ENCODE measurements at places on chromosomes 2 and 18.
A peak's percentile ranks its signal among the peaks of the same experiment; 100 is the strongest.

- no peak for DNase-seq
These were observed 20.2 kb downstream of the GREB1L start for GRCh38 chr18:21262244-21262643.

GRCh38 chr2:100124761-100125160 is 17.6 kb downstream of the AFF3 start:
- no peak for DNase-seq

GRCh38 chr2:64487256-64488049 is 33.5 kb downstream of the LGALSL start:
- DNase-seq, result no peak

DNA sequence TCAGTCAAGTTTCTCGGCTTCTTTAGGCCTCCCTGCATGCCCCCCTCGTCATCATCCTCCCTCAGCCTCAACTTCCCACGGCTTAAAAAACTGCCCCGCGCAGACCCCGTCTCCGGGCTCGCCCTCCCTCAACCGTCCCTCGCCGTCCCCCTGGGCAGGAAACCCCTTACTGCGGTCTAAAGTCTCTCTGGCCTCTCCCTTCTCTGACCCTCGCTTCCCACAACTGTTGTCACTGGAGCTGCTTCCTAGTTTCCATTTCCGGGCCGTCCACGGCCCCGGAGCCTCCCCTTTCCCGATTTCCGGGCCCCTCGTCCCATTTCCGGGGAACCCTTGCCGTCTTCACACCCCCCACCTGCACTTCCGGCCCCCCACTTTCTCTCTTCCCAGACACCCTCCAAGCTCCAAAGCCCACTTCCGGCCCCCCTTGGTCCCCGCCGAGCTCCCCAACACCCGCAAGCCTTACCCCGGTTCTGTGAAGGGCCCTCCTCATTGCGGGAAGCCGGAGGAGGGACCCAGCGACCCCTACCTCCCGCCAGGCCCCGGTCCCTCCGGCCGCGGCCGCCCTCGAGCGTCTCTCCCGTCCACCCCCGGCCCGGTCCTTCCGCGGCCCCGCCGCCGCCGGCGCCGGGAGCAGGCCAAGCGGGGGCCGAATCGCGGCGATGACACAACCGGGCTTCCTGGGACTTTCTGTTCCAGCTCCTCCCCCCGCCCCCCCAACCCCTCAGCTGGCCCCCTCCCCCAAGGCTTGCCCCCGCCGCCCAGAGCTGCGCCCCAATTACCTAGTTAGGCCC is 513 bp downstream of the TRIP12 start:
- DNase-seq, result peak; percentile 81

- no peak for DNase-seq
These were observed 283.0 kb downstream of the MYCN start for GRCh38 chr2:16223161-16223840.

DNA sequence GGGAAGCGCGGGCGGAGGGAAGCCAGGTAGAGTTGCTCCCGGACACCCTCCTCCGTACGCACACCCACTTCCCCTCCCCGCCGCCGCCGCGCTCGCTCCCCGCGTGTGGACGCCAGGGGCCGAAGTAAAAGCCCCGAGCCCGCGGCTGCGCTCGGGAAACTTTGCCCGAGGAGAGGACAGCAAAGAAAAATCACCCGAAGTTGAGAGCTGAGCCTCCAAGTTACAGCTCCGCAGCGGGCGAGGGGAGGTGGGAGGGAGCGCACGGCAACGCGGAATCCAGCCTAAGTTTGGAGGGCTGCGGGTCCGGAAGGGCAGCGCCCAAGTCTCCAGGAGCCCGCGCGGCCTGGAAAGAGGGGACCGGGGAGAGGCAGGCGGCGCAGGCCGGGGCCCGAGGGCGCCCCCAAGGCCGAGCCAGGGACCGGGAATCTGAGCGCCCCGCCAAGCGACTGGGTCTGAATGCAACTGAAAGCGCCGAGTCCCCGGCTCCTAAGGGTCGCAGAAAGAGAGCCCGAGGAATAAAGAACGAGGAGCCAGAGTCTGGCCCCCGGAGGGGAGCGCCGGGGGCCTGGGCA is 706 bp upstream of the BCL11A start:
- DNase-seq, result peak; percentile 59

DNA sequence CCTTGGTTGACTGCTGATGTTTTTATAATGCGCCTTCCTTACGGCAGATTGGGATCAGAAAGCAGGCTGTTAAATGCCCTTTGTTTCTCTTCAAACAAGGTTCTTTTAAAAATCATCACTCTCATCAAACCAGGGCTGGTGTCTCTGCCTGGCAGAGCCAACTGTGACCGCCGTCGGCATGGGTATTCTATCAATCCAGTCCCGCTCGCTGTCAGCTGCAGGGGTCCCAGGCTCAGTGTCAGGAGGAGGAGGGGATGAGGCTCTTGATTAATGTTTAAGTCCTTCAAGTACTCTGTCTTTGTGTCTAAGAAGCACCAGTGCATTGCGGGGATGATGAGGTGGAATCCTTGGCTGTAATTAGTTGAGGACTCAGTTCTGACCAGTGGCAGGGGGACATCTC is 348.1 kb downstream of the RNF144A start:
- no peak for DNase-seq

DNA sequence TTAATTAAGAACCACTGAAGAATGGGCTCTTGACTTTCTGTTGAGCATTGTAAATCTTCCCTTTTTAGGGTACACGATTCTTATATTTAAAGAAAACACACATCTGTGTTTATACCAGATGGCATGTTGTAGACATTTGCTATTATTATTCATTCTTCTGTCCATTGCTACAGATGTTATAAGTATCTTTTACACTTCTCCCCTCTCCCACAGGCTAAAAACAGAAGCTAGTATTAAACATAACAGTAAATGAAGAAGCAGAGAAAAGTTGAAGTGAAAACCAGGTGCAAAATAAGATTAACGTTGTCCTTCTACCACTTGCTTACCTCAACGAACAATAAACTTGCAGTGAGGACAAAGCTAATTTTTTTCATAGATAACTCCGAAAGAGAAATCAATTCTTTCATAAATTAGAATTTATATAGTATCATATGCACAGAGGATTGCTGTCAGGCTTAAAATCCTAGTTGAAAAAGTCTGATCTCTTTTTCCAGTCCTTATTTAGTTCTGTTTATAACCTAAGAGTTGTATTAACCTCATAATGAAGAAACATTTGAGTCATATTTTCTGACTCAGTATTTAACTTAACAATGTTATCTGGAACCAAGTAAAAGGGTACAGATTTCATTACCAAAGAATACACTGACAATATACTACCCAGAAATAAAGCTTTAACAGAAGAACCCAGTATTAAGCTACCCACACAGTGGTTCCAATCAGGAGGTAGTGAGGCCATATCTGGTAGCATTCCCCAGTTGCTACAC is 16.4 kb upstream of the ZNF385B start:
- no peak for DNase-seq

- DNase-seq, result no peak
These were observed 163.3 kb downstream of the SMAD7 start for GRCh38 chr18:48787203-48788151.

DNA sequence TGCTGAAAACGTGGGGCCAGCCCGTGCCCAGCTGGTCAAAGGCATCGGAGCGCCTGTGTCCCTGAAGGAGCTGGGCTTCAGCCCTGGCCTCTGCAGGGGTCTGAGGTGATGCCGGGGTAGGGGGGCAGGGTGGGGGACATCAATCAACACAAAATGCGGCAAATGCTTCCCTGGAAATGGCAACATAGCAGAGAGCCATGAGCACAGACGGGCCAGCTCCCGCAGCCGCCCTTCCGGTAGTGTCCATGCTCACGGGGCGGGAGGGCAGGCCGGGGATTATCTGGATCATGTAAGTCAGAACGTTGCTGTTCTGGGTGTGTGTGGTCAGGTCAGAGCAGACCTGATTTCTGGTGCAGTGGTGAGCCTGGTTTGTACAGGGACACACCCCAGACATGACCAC is 56.5 kb upstream of the TWIST2 start:
- DNase-seq, result no peak

DNA sequence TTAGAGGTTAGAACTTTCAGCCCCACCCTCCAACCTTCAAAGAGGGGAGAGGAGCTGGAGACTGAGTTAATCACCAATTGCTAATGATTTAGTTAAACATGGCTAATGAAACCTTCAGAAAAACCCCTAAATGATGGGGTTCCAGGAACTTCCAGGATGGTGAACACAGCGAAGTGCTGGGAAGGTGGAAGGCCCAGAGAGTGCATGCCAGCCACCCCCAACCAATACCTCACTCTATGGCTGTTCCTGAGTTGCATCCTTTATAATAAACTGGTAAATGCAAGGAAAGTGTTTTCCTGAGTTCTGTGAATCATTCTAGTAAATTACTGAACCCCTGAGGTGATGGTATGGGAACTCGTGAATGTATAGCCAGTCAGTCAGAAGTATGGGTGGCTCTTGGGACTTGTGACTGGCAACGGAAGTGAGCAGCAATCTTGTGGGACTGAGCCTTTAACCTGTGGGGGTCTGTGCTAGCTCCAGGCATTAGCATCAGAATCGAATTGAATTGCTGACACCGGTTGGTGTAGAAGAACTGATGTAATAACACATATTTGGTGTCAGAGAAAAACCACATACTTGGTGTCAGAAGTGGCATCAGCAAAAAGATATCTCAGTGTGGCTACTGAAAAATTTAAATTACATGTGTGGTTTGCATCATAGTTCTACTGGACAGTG is 37.4 kb downstream of the NPHP1 start:
- DNase-seq, result no peak

DNA sequence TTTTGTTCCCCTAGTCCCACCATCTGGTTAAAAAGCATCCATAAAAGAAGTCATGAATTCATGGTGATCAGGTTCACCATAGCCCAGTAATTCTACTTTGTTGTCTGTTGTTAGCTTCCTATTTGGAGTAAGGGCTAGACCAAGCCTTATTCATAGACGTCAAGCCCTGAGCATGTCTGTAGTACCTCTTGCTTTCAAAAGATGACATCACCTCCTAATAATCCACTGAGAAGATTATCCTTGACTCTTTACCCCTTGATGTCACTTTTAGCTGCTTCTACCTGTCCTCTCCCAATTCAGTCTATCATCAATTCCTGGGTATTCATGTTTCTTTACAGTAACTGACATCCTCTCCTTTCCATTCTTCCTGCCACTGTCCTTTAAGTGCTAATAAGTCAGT is 90.1 kb downstream of the EML6 start:
- DNase-seq, result no peak

DNA sequence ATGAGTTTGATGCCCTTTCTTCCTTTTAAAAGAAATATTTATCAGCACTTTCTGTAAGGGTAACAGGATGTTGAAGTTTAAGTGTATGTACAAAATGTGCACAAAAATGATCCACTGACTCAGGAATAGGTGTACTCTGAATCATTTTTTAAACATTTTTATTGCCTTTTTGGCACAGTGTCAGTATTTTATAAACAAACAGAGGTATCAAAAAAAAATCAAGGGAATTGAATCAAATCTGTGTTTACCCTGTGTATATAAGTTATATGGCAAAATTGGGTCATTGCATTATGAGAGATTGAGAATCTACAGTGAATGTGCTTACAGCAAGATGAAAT is 513.9 kb upstream of the NETO1 start:
- DNase-seq, result no peak

DNA sequence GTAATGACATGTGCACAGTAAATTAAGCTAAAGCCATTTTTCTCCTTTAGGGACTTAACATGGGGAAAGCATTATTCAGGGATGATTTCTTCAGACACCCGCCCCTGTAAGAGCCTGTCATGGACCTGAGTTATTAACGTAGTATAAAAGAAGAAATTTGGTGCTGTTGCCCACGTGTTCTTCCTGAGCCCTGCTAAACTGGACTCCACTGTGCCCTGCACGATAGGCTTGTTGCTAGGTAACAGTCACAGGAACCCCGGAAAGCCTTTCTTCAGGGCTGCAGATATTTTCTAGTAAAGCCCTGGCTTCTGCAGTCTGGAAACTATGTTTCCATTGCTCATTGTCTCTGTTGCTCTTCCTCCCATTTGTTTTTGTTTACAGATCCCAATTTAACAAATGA is 157.9 kb downstream of the LRRC30 start:
- DNase-seq, result no peak

DNA sequence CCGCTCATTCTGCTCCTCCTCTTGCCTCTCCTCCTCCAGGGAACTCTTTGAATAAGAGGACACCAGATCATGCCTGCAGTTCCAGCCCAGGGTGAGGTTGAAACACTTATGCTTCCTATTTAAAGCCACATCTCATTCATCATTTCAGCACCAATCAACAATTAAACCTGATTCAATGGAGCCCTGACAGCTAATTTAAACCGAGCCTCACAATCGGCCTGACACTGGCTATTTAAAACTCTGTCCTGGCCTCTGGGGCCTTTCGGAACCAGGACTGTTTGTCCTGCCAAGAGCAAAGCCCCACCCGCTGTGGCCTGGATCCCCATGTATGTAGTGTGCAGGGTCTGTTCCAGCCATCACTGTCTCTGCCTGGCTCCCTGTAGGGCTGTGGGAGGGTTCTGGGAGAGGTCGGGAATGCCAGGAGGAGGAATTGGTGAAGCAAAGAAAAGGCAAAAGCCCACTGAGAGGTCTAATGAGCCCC is 97.4 kb downstream of the MCFD2 start:
- DNase-seq, result no peak

DNA sequence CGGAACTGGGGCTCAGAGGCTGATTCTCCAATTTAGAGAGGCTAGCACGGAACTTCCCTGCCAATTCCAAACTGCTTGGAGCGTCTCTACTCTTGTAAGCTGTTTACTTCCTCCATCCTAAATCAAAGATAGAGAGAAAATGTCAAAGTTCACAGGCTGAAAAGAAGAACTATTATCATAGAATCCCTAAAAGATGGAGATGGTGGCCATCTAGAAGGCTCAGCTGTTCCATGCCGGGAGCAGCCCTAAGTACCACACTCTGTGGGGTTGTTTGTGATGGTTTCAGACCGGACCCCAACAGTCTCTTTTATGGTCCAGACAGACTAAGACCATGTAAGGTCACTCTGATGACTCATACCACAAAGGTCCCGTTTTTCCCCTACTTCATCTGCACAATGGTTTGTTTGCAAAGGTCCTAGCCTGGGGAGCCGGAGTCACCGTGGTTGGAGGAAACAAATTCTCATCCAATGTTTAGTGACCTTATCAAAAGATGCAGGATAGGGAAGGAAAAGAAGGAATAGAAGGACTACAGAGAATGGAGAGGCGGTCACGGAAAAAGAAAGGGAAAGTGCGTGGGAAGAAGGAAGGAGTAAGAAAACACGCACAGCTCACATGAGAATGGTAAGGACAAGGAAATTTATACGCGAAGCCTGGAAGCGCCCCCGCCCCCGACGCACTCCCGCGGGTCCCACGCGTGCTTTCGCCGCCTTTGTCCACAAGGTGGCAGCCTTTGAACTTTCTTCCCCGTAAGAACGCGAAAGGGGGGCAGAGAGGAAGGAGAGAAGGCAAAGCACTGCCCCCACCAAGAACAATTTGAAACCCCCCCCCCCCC is 453 bp upstream of the ANTXR1 start:
- DNase-seq, result peak; percentile 31
